ENCODE measurements at places on chromosomes 1 and 21.

DNA sequence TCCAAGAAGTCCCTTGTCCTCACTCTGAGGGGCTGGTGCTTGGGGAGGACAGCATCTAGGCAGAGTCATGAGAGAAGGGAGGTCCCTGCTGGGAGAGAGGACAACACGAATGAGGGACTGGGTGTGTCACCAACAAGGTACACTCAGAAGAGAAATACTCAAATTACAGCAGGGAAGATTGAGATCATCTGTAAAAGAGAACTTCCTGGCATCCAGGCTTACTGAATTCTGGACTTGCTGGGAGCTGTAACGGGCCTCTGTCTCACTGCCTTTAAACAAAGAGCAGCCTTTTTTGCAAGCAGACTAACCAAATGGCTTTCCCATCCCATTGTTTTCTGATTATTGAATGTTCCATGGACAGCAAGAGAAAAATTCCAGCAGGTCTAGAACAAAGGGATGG lies 195.7 kb upstream of the RAB4A start:
- no peak for DNase-seq

- DNase-seq: no peak
Observed at GRCh38 chr1:89790592-89790991, 30.2 kb upstream of the LRRC8D start.

DNA sequence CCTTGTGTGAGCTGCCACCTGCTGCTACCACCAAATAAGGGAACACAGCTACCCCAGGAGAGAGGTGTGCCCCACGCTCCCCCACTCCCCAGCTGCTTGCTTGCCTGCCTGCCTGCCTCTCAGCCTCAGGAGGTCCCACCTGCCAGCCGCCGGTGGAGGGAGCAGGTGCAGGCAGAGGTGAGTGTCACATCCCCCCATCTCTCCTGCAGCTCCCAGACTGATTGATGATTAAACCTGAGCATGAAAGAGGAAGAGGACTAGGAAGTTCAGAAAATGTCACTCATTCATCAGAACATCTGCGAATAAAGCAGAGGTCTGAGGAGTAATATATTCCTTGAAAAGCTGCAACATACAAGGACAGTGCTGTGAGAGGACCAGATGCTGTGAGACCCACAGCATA lies 58.6 kb upstream of the HIVEP3 start:
- DNase-seq: no peak

DNA sequence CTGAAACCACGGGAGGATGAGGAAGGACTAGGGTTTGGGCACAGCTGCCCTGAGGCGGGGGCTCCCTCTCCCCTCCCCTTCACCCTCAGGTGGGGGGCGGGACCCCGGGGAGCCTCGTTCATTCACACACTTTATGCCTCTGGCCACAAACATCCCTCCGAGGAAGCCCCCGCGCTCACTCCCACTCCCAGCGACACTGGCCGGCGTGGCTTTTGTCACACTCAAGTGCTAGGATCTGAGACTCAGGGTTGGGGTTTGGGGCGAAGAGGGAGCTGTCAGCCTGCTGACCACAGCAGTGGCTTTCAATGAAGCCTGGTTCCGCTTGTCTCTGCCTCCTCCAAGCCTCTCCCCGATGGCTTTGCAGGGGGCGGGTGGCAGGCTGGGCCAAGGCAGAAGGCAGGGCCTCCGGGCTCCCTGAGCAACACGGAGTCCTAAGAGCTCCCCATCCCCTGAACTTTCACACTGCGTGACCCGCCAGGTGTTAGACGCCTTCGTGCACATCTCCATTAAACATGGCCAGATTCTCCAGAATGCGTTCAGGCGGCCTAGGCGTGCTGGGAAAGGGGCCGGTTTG lies 178.1 kb downstream of the NPHP4 start:
- no peak for DNase-seq

DNA sequence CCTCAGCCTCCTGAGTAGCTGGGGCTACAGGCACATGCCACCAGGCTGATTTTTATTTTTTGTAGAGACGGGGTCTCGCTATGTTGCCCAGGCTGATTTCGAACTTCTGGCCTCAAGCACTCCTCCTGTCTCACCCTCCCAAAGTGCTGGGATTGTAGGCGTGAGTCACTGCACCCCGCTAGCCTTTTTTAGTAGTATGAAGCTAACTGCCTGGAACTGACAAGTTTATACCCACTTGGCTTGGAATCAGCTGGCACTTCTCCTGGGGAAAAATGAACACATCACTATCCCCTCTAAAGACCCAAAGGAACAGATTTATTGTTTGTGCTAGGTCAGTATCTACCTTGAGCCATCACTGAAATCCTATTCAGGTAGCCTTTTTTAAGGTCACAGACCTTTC lies 19.0 kb downstream of the TMEM63A start:
- DNase-seq: no peak

- no peak for DNase-seq
Observed at GRCh38 chr1:208251911-208252835, 8.0 kb upstream of the PLXNA2 start.

DNA sequence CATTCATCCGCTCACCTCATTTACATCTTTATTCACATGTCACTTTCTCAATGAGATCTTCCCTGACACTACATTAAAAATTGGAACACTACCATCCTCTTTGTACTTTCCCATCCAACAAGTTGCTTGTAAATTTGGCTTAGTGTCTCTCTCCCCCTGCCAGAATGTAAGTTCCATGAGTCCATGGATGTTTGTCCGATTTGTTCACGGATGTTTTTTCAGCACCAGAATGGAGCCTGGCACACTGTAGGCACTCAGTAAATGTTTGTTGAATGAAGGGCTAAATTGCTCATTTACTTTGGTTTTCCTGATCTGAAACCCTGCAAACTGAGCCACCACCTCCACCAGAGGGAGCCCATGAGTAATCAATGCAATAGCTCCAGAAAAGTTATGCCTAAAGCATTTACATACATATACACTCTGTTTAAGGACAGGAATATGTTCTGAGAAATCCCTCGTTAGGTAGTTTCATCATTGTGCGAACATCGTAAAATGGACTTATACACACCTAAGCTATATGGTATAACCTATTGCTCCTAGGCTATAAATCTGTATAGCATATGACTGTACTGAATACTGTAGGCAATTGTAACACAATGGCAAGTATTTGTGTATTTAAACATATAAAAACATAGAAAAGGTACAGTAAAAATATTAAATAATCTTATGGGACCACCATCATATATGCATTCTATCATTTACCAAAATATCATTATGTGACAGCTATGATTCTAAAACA lies 2.8 kb upstream of the EYA3 start:
- DNase-seq: peak; percentile 81

DNA sequence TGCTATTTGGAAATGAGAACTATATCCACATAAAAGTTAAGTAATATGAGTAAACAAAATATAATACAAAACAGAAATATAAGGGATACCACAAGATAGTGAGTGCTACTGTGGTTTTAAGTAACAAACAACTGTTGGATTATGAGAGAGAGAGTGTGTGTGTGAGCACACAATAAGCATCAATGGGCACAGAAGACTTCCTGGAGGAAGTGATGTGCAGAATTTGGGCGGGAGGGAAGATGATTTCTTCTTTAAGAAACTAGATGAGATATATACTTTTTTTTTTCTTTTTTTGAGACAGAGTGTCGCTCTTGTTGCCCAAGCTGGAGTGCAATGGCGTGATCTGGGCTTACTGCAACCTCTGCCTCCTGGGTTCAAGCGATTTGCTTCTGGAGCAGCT lies 7.9 kb upstream of the IER5 start:
- DNase-seq: no peak

DNA sequence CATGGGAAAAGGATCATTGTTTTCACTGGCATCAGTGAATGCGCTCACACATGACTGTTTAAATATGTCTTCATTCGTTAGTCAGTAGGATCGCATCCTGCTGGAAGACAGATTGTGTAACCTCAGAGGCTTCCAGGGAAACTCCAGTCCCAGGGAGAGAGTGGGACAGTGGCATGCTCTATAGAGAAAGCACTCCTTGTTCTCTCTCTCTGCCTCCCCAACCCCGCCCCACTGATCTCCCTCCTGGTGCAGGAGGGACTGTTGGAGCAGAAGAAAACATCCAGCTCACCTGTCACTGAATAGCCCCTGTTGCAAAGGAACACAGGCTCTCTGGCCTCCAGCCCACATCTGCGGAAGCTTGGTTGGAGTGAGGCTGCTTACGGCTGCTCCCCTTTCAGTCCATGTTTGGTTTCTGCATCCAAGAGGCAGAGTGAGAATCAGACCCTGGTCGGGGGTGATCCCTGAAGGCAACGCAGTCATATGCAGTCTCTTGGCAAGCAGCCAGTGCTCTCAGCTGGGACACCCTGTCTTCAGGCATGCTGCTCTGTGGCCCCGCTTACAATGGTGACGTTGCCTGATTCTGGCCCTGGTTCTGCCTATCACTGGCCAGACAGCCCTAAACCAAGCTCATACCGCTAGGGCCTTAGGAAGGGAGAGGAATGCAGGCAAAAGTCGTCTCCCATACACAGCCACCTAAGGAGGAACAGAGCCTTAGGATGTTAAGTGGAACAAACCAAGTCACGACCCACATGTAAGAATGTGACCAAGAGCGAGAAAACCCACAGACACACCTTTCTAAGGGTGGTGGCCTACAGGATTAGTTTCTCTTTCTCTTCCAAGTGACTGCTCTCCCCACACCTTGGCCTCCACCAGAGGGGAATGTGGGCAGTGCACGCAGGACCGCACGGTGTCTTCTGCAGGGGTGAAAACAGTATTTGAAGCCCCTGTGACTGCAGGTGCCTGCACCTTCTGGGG lies 39.7 kb downstream of the BACE2 start:
- peak; percentile 56 for DNase-seq

DNA sequence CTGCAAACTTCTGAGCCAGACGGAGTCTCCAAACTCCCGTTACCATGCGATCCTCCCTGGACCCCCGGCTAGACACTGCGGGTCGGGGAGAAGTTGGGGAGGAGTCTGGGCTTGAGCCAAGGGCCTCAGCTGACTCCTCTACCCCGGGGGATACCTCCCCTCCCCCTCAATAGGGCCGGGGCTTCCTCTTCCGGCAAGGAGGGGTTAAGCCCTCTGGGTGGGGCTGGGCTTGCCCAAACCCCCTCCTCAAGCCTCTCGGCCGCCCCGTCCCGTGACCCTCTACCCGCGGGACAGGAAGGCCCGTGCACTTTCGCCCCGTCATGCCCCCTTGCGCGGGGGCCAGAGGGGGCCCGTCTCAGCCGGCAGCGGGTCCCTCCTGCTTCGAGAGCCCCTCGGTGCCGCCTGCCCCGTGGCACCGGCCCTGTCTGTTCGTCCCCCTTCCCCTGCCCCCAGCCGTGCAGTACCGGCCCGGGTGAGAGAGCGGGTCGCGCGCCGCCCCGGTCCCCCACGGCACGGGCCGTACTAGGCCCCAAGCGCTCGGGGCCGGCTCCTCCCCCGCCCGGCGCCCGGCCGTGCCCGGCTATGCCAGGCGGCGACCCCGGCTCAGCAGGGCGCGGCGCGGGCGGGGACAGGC lies 652 bp downstream of the ARL8A start:
- DNase-seq: no peak

DNA sequence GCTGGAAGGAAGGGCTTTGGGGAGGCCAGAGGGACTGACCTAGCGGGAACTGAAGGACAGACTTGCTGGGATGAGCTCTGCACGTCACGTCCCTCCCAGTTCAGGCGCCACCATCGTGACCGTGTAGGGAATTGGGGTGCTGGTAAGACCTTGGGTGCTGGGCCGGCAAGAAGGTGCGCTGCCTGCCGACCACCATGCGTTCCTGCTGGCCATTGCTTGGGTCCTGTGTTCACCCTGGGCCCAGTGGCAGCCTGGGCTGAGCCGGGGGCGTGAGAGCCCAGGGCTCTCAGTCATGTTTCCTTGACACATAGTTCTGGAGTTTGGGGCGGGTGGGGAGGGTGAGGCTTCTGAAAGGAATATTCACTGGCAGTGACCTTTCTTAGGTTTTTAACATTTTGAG lies 176.0 kb downstream of the CAMTA1 start:
- DNase-seq: no peak

GRCh38 chr1:22373252-22373651 lies 78.4 kb upstream of the ZBTB40 start:
- no peak for DNase-seq

- DNase-seq: peak; percentile 8
Observed at GRCh38 chr1:73674945-73675561, 522.9 kb downstream of the LRRIQ3 start.

DNA sequence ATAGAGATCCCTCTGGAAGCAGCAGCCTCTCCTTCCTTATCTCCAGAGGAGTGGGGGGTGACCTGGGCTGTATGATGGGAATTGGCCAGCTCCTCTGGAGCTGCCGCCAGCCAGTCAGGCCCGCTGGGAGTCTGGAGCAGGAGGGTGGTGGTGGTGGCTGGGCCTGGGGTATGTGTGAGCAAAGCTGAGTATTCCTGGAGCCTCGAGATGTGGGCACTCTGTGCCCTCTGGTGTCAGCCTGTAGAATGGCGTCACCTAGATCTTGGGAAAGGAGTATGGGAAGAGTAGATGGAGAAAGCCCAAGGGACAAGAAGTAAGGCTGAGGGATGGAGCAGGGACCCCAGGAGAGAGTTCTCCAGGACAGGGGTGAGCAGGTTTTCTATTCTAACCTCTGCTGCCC lies 16.0 kb downstream of the VANGL2 start:
- DNase-seq: no peak

DNA sequence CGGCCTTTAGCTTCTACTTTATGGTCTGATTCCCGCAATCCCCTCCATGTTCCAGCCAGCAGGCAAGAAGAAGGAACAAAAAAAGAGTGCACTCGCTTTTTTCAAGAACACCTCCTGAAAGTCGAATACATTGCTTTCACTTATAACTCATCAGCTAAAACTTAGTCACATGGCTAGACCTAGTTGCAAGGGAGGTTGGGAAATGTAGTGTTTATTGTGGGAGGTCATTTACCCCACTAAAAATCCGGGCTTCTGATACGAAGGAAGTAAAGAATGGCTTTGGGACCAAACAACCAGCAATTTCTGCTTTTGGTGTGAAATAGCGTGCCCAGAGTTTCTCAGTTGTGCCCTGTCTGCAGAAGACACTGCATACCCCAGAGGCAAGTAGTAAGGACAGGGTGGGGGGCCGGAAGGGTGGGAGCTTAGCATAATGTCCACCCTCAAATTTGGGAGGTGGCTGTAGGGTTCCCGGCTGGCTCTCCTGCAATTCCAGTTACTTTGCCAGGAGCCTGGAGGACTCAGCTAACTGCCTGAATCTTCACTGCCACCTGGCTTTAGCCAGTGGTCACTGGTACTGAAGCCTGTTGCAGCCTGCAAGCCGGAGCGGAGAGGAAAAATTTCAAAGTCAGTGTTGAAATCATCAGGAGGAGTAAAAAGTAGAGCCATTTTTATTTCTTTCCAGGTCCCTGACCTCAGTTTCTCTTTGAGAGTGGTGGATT lies 57.7 kb upstream of the F3 start:
- peak; percentile 58 for DNase-seq

Data from Ammon's horn (tissue), 1 donor.